ENCODE measurements at places on chromosomes 2 and 18.

- no peak for DNase-seq
Measured at GRCh38 chr18:51654488-51655326, 457.2 kb upstream of the MEX3C start.

DNA sequence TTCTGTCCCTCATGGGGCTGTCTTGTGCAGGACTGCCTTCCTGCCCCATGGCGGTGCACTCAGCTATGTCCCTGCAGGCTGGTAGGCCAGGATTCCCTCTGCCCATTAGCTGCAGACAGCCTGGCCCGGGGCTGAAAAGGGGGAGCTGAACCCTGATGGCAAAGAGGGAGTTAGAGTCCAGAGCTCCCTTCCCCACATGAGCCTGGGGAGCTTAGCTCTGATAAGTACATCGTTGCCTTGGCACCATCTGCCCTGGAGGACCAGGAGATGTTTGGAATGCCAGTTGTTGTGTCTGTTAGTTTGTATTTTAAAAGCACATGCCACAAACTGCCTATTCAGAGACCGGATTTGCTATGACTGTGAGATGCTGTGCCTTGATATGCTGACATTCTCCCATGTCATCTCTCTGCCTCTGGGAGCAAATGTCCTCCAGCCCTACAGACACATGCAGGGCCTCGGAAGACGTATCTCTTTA, 65.1 kb upstream of the AFF3 start:
- DNase-seq, result no peak

DNA sequence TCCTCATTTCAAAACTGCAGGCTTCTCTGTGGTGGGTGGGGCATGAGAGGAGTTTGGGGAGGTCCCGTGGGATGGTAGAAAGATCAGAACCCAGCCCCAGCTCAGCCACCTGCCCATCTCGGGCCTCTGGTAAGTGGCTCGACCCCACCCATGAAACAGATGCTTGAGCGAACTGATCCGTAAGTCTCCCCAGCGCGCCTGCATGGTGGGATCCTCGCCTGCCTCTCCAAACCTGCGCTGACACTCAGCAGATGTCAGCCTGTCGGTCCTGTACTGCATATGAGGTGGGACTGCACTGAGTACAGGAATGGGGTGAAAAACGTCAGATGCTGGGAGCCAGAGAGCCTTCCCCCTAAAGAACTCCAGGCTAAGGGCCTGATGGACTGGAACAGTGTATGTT, 15.9 kb upstream of the RPL31 start:
- no peak for DNase-seq

GRCh38 chr2:64745562-64745961, 91.8 kb upstream of the SERTAD2 start:
- no peak for DNase-seq

DNA sequence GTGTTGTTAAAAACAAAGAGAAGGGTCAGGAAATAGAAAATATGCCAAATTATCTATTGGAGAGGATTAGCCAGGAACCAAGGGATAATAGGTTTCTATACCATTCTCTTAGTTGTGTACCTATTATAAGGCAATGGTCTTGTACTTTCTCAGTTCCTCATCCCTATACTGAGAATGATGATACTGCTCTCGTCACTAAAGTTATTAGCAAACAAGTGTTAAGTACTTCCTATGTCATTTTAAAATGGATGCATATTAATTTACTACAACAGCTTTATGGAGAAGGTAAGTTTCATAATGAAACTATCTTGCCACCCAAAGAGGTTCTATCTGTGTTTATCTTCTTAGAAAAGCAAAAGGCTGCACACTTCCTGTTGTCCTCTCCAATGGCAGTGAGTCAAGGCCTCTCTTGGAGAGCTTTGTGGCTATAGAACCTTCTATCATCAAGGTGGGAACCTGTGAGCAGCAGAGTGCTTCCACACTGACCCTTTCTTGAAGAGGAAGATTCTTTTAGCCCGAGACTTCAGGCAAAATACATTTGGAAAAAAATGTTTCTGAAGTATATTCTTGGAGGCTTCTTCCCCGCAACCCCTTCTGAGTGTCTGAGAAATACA, 460.7 kb upstream of the FANCL start:
- DNase-seq, result no peak

- DNase-seq, result no peak
Measured at GRCh38 chr2:134220344-134220974, 33.4 kb upstream of the MGAT5 start.

- no peak for DNase-seq
Measured at GRCh38 chr2:226187156-226187555, 612.5 kb downstream of the IRS1 start.

DNA sequence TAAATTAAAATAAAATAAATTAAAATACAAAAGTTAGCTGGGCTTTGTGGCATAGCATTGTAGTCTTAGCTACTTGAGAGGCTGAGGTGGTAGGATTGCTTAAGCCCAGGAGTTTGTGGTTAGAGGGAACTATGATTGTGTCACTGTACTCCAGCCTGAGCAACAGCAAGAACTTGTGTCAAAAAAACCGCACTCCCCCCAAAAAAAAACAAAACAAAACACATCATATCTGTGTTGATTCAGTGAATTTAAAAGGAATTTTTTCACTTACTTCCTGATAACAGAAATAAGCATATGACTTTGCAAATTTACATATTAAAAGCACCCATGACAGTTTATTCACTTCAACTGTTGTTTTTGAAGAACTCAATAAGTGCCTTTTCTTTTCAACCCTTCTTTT, 68.1 kb upstream of the PELI1 start:
- DNase-seq, result no peak

DNA sequence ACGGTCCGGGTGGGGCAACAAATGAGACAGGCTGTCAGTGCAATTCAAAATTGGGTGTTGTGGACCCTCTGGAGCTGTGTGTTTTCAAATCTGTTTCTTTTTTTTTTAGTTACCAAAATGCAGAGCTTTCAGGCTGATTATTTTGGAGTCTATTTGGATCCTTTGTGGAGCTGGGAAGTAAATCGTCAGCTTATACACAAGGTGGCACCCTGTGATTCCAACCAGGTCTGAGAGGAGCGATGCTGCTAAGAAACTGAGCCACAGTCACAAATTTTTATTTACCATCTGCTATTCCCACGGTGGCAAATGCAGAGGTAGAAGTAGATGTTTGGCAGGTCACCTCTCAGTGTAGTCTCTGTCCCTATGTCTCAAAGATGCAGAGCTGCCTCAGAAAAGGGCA, 3.8 kb upstream of the EPC2 start:
- DNase-seq, result no peak

DNA sequence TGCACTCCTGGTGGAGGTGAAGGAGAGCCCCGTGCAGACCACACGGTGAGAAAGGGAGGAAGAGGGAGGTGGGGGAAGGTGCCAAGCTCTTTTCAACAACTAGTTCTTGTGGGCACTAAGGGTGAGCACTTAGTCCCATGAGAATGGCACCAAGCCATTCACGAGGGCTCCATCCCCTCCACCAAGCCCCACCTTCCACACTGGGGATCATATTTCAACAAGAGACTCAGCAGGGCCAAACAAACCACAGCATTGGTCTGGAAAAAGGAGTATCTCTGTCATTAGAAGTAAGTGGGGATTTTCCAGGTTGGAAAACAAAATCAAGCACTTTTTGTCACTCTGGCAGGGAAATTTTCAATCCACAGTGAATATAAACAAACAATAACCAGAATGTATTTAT, 38.4 kb downstream of the ZAP70 start:
- no peak for DNase-seq

GRCh38 chr2:197997083-197997541, 192.7 kb downstream of the PLCL1 start:
- DNase-seq, result no peak

- DNase-seq, result no peak
Measured at GRCh38 chr2:26139269-26140183, 33.4 kb upstream of the GAREM2 start.
